H4 (cell line): ENCODE measurements at places on chromosomes 3 and 15.

- no peak for DNase-seq
Measured at GRCh38 chr3:124840331-124840730, 46.8 kb downstream of the ITGB5 start.

GRCh38 chr3:171842864-171843518, at the start of gene TMEM212:
Gene TMEM212 (plus strand): TSS chr3:171843349. CDS start chr3:171843384, 35 bp downstream.
- DNase-seq, result peak; percentile 58

DNA sequence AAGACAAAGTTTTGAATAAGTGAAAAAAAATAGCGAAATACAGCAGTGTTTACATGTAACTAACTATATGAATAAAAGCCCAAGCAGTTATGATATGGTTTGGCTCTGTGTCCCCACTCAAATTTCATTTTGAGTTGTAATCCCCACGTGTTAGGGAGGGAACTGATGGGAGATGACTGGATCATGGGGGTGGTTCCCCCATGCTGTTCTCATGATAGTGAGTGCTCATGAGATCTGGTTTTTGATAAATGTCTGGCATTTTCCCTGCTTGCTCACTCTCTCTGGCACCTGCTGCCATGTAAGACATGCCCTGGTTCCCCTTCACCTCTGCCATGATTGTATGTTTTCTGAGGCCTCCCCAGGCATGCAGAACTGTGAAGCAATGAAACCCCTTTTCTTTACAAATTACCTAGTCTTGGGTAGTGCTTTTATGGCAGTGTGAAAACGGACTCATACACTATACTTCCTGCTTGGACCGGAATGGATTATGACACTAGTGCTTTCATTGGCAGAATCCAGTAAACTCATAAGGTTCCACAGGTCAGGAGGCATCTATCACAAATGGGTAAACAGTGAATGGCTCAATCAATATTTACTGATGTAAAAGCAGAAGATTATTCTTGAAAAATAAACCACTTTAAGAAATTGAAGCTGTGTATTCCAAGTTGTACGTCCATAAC, 192.1 kb downstream of the CBLB start:
- no peak for DNase-seq

DNA sequence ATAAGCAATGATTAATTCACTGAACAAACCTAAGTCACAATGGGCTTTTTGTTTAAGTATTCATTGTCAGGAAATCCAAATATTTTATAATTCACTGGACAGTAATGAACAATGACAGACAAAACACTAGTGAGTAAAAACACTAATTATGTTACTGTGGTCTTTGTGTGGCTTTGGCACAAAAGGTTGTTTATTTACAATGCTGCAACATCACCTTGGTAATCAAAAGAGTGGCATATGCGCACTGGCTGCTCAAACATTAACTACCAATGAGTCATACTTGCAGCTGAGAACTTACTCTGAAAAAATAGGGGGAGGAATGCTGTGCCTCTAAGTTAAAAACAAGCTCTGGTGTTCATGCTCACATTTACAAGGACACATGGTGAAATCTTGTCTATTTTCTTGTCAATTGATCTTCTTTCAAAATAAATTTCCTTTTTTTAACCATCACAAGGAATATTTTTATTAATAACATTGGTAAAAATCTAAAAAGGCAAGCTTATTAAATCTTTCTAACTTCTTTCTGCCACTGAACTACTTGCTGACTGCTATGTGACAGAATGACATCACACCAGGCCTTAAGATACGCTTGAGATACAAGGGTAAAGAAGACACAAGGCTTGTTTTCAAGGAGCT, 85.2 kb upstream of the PPIB start:
- DNase-seq, result peak; percentile 90

- no peak for DNase-seq
Measured at GRCh38 chr3:131077904-131078303, 51.2 kb downstream of the NEK11 start.

GRCh38 chr15:99167640-99168039, 62.8 kb downstream of the SYNM start:
- DNase-seq, result no peak
